ENCODE measurements at places on chromosomes 5 and 9. TPM values are rescaled to one million over a fixed set of nuclear protein-coding genes. Genes with fewer than 3 reads are reported as not detected.

Gene LHFPL2
- 38.0 TPM for total RNA-seq

Gene GARIN3
- not detected for total RNA-seq

Gene SLC6A18
- total RNA-seq, result not detected

Gene SOWAHA
- 0.10 TPM for total RNA-seq

Gene ANKDD1B
- total RNA-seq, result not detected

Gene ZFP37
- total RNA-seq, result 4.4 TPM
